ENCODE measurements at places on chromosomes 6 and 20. TPM values are rescaled to one million over a fixed set of nuclear protein-coding genes. Genes with fewer than 3 reads are reported as not detected.

Gene COX7A2
- 540 TPM for total RNA-seq

Gene NOX3
- total RNA-seq, result not detected

Gene RIMS4
- not detected for total RNA-seq

Gene PGC
- not detected for total RNA-seq

Gene SLC23A2
- 22.3 TPM for total RNA-seq

Gene MEP1A
- not detected for total RNA-seq

Gene TENT5A
- total RNA-seq, result 0.38 TPM

Gene RAMACL
- total RNA-seq, result 0.17 TPM

Gene MAK
- 2.5 TPM for total RNA-seq

Gene BACH2
- total RNA-seq, result 52.1 TPM

Data from activated CD8-positive, alpha-beta memory T cell treated with anti-CD3 and anti-CD28 coated beads for 36 hours (primary cell).